ENCODE measurements at places on chromosomes 5 and 9. TPM values are rescaled to one million over a fixed set of nuclear protein-coding genes. Genes with fewer than 3 reads are reported as not detected.

DNA sequence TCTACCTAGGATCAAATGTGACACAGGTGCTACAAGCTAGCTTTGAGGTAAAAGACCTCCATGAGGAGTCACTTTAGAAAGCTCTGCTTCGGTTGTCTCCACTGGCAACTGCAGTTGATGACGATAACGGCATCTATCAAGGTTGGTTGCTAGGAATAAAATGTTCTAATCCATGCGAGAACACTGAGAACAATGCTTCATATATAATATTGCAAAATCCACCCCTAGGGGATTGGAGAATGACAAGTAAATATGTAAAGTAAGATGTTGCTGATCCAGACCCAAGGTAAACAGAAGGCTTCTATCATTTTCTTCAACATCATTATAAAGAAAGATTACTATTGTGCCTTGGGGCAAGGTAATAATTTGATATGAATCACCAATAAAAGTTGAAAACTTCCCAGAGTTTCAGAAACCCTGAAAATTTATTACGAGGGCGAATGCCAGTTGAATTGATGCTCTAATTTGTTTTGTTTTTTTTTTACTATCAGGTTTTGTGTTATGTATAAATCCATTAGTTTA is 1003.4 kb downstream of the CDH18 start:
- DNase-seq = no peak

- DNase-seq = peak; percentile 96
These were observed at the start of gene CDK5RAP2 for GRCh38 chr9:120580051-120580896. TSS of gene CDK5RAP2 (minus strand) at chr9:120580167. CDS start at chr9:120579978, 189 bp downstream.

Gene CSNK1G3
- 31.9 TPM for total RNA-seq

GRCh38 chr9:81030027-81030426 is 659.3 kb downstream of the TLE1 start:
- no peak for DNase-seq

- DNase-seq = no peak
These were observed 120.9 kb downstream of the MAPKAP1 start for GRCh38 chr9:125586172-125586511.

- DNase-seq = peak; percentile 51
These were observed 25.2 kb downstream of the SLC28A3 start for GRCh38 chr9:84315278-84315877.

Gene PCDHA13
- total RNA-seq = not detected

DNA sequence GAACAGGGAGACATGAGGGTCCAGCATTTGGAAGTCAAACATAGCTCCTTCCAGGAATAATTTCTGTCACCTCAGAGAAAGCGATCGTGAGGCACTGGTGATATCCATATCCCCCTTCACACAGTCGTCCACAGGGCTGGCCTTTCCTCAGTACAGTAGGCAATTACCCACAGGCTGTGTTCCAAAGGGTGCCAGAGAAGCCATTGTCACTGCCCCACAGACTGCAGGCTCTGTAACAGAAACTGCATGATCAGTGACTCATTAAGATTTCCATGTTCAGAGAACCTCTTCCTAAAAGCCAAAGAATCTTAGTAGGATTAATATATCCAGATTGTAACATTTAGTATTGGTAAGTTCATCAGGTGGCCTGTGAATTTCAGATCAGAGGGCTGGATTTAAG is 127.6 kb downstream of the RPS23 start:
- no peak for DNase-seq

Gene NR5A1
- not detected for total RNA-seq

DNA sequence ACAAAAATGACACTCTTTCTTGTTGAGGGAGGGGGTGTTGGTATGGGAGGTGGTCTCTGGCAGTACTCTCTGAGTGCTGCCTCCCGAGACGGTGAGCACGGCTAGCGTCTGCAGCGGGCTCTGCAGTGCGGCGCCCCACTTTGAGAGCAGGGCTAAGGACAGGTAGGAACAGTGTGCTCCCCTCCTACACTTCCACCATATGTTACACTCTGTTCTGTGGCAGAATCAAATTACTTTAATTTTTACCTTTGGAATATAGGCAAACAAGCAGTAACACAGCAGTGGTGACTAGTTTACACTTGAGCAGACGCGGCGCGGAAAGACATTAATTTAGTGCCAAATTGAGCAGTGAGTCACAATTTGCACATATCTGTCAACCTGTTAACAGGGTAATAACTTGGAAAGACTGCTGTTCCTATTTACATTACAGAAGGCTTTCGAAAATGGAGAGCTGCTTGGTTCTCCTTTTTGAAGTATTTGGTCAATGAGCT is 136.3 kb downstream of the MED27 start:
- no peak for DNase-seq

Gene CTNND2
- total RNA-seq = not detected

Gene ELOVL7
- not detected for total RNA-seq

DNA sequence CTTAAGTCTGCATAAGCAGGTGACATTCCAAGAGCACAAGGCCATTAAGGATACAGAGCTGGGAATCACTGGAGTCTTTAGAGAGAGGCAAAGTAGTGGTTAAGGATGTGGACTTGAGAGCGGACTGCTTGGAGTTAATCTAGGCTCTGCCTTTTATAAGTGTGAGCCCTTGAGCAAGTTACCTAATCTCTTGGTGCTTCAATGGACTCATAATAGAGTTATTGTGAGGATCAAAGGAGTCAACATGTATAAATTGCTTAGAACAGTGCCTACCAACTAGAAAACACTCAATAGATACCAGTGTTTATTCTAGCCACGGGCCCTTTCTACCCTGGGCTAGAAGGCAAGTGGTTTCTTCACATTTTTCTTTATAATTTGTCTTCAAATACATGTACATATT is 819.4 kb downstream of the NR2F1-AS1 start:
- DNase-seq = no peak

DNA sequence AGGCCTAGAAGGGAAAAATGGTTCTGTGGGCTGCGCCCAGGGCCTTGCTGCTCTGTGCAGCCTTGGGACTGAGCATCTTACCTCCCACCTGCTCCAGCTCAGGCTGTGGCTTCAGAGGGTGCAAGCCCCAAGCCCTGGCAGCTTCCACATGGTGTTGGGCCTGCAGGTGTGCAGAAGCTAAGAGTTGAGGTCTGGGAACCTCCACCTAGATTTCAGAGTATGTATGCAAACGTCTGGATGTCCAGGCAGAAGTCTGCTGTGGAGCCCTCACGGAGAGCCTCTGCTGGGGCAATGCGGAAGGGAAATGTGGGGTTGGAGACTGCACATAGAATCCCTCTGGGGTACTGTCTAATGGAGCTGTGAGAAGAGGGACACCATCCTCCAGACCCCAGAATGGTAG is 36.0 kb downstream of the FBXL7 start:
- DNase-seq = no peak

Measured in RPMI7951 (cell line).